COR-L47 (cell line): ENCODE measurements at places on chromosomes 2 and 18.

GRCh38 chr2:226439337-226439736 lies 360.3 kb downstream of the IRS1 start:
- no peak for DNase-seq

DNA sequence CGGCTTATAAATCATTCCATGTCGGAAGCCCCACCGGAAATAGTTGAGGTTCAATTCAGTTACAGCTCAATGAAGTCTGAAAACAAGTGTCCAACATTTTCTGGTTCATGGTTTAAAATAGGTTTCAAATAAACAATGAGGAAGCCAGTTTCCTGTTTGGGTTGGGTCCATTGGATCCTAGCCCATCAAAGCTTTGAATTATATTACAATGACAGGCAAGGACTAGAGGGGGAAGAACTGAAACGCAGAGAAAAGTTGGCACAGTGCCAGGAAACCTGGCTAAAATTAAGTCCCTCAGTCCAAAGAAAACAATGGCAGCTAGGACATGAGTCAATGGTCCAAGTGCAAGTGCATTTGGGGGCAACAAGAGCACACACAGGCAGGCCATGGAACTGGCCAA lies 32.0 kb downstream of the SLC14A1 start:
- DNase-seq, result peak; percentile 86

GRCh38 chr18:55523001-55523400 lies 65.0 kb downstream of the TCF4 start:
- DNase-seq, result no peak

DNA sequence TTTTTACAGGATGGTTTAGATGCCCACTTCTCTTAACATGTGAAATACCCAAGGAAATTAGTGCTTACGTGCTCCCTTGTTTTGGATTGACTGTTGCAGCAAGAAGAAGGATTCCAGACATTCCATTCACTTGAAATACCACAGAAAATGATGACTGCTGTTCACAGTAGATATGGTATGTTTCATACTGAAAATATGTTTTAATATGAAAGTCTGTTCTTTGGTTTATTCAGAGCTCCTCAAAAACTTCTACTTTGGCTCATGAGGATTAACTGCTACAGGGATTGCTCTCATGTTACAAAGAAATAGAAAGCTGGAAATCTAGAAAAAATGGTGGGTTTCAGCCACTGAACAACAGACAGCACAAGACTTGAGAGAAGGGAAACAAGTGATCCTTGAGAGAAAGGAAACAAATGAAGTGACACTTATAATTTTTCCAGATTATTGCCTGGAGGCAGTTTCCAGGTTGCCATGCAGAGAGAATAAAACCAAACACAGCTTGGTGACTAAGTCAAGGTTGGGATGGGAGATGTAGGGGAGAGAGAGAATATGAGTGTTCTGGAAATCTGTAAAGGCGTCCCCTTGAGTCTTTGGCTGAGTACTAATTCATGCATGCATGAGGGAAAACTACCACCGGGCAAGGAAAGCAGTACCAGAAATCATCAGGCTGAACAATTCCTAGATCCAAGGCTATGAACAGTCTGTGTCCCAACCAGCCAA lies 348.1 kb downstream of the CLIP4 start:
- DNase-seq, result no peak

DNA sequence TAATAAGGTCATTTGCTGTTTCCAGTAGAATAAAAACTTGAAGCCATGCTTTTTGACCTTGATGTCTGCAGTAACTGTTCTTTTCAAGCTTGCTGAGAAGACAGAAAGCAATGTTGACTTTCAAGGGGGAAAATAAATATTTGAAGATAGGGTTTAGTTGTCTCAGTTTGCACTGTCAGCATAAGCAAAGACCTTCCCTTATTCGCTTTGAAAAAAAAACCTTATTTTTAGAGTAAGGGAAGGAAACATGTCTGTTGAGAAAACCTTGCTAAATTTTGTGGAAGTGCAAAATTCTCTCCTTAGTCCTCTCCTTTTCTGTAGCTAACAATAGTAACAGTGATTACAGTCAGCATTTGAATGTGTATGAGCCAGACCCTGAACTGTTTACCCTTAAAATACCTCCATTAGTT lies 43.1 kb downstream of the MAP4K4 start:
- DNase-seq, result no peak

- DNase-seq, result no peak
Measured at GRCh38 chr18:67545681-67546080, 29.2 kb upstream of the DSEL start.

DNA sequence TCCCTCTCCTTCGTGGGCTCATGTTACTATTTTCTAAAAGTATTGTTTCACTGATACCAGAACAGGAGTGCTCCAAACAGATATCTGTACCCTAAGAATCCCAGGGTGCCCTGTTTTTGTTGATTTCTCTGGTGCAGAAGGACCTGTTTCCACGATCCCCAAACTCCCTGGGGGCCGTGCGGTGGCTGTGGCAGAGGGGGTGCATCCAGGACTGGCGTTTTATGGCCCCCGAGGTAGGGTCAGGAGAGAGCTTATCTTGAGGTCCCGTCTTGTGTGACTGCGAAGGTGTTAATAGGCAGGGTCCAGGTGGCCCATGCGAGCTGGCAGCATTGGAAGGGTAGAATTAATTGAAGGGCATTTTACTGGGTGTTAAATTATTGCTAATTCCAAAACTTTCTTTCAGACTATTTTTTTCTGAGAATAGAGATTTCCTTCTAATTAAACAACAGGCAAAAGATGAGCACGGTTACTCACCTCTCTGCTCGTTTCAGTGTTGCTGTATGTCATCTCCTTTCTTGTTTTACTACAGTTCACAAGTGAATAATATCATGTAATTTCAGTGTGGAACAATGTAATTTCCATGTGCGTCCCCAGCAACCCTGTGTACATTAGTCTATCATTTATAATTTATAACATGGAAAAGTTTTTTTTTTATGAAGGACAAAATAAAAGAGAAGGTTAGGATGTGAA lies 8.2 kb downstream of the TWIST2 start:
- DNase-seq, result no peak

GRCh38 chr2:205473791-205474190 lies 208.5 kb upstream of the NRP2 start:
- no peak for DNase-seq

DNA sequence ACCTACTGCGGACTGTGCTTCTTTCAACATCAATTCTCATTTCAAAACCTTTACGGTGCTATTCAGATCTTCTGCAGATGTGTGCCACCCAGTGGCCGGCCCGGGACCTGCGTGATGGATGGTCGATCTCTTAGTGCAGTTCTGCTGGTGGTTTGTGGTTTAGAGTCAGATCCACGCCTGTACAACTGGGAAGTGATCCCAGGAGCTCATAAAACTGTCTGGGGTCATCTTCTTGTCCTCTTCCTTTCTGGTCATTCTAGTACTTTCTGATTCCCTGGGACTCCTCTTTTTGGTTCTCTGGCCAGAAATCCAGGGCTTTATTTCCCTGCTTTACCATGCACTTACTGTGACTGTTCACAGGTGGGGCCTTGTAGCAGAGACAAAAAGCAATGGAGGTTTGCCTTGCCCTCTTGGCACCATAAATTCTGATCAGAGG lies 15.8 kb upstream of the SELENOI start:
- DNase-seq, result peak; percentile 74

DNA sequence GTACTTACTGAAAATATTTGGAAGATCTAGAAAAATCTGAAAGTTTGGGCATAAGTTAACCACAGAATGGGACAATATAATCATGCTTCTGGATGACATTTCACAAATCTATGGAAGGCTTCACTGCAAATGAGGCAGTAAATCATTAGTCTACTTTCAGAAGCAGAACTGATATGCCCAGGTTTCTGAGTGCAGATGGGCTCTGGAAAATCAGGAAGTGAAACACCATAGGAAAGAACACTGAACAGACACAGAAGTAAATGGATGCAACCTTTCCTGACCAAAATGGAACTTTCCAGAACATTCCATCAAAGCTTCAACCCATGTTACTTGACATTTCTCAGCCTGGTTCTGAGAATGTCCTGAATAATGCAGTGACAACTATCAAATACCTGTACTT lies 55.1 kb downstream of the KCNG3 start:
- no peak for DNase-seq
